ENCODE measurements at places on chromosomes 2 and 18.

GRCh38 chr2:47518497-47519146 lies 115.7 kb downstream of the MSH2 start:
- DNase-seq, result peak; percentile 32

DNA sequence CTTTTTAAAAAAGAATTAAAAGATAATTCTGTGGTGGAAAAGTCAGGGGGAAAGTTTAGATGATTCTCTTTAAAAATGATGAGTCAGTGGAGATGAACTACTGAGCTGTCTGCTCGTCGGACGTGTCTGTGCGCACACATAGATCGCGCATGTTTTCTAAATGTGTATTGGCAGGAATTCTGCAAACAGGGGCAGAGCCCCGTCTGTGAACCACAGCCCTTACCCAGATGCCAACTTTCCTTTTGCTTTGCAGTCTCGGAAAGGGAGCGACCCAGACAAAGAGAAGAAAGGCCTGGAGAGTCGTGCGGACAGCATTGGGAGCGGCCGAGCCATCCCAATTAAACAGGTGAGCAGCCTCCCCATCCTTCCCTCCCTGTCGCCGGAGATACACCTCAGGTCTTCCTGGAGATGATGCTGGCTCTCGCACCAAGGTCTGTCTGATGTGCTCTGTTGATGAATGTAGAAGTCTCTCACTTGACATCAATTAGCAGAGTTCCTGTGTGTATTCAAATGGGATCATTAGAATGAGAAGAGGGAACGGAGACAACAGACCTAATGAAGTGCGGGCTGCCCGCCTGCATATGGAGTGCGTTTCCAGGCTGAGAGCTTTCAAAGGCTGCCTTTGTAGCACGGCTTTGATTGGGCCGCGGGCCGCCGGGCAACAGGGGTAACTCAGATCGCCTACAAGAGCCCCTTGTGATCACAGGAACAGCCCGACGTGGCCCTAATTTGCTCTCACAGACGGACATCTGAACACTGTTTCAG lies 313.3 kb downstream of the AGAP1 start:
- DNase-seq, result no peak

GRCh38 chr2:160741271-160741670 lies 247.7 kb upstream of the RBMS1 start:
- DNase-seq, result no peak

DNA sequence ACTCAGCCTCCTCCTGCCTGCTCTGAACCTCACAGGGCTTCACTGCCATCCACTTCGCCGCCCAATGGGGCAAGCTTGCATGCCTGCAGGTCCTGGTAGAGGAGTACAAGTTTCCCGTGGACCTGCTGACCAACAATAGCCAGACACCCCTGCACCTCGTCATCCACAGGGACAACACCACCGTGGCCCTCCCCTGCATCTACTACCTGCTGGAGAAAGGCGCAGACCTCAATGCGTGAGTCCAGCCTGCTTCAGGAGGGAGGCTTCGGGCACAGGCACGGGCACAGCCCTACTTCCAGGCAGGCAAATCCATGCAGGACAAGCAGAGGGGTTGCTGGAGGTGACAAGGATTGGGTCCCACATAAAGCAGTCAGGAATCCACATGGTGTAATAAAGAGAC lies 1.2 kb downstream of the ANKRD53 start:
- no peak for DNase-seq

GRCh38 chr18:732371-732770 lies 19.9 kb upstream of the ENOSF1 start:
- DNase-seq, result no peak

- DNase-seq, result no peak
Observed at GRCh38 chr2:32135409-32135808, 30.3 kb upstream of the SLC30A6 start.

DNA sequence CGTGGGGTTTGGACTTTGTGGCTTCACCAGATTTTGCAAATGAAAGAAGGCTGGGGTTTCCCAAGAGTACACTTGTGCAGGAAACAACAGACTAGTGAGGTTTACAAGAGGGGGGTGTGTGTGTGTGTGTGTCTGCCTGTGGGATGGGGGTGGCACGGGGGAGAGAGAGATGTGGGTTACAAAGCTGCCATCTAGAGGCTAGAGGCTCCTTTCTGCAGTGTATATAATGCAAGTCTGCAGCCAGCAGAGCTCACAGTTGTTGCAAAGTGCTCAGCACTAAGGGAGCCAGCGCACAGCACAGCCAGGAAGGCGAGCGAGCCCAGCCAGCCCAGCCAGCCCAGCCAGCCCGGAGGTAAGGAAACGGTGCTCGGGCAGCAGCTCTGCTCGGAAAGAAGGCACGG lies at the start of gene ACKR3:
Gene ACKR3, plus strand, starts transcription at position 253 of the 401 bp plus-strand sequence. CDS start 10,641 bp downstream, outside the sequence.
- DNase-seq, result peak; percentile 86

DNA sequence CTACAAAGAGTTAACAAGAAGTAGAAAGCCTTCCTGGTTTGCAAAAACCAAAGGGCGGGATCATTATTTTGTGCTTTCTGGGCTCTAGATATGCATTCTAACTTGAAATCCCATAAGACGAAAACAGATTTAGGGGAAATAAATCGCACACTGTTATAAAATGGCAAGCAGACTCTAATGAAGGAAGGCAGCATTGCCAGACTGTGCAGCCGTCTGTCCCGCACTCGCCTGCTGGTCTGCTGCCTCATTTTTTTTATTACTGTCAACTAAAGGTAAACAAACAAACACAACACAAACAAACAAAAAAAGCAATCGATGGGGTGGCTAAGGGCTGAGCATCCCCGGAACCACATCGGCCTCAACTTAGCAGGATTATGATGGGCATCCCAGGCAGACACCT lies 24.4 kb downstream of the ZNF521 start:
- DNase-seq, result no peak

GRCh38 chr2:98070081-98070480 lies 16.9 kb upstream of the VWA3B start:
- DNase-seq, result no peak

DNA sequence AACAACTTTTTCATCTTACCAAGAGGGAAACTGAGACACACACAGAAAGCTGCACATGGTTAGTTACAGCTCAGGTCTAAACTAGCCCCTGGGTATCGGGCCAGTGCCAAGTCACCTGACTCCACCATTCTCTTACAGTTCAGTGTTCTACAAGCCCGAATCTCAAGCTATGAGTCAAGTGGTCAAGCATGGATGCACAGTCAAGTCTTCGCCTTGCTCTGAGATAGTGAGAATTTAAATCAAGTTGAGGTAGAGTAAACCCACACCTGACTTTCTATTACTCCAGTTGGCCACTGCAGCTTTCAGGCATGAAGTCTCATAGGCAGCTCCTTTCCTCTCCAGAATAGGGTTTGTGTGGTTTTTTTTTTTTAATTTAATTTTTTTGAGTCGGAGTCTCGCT lies 34.5 kb upstream of the ARL5A start:
- no peak for DNase-seq
